Right hindlimb (tissue), 1 donor: ENCODE measurements at places on chromosomes 1 and 21.
A peak's percentile ranks its signal among the peaks of the same experiment; 100 is the strongest.

- no peak for DNase-seq
Measured at GRCh38 chr1:42214447-42214871, 49.9 kb upstream of the GUCA2A start.

DNA sequence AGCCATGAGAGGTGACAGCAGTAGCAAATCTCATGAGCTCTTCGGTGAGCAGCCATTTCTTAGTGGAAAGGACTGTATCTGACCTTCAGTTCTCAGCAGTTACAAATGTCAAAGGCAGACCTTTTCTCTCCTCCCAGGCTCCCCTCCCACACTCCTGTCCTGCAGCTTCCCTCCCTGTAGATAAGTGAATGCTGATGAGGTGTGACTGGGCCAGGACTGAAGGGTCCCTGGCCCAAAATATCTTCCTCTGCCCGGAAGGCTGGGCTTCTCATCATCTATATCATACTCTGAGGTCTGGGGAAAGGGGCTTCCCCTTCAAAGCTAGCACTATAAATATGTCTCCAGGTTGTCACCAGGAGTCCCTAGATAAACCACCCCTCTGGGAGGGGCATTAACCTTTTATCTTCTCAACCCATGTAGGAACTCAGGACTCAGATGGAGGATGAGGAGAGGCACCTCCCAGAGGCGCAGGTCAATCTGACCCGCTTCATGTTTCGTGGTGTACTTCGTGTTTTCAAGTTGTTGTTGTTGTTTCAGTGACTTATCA lies 3.6 kb upstream of the ADAMTSL4 start:
- DNase-seq: no peak

GRCh38 chr1:222466150-222466865 lies 81.6 kb downstream of the HHIPL2 start:
- DNase-seq: no peak

GRCh38 chr1:153566414-153567371 lies 1.0 kb upstream of the S100A2 start:
- DNase-seq: peak; percentile 93

DNA sequence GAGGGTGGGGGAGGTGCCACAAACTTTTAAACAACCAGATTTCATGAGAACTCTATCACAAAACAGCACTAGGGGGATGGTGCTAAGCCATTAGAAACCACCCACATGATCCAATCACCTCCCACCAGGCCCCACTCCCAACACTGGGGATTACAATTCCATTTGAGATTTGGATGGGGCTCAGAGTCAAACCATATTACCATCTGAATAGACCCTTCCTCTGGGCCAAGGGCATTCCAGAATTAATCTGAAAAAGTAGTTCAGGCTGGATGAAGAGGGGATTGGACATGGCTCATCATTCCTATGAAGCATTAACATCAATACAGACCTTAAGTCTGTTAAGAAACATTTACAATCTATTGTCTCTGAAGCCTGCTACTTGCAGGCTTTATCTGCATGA lies 149.9 kb upstream of the DNAH14 start:
- no peak for DNase-seq

- DNase-seq: no peak
Measured at GRCh38 chr21:34802180-34802899, 133.5 kb downstream of the CLIC6 start.

DNA sequence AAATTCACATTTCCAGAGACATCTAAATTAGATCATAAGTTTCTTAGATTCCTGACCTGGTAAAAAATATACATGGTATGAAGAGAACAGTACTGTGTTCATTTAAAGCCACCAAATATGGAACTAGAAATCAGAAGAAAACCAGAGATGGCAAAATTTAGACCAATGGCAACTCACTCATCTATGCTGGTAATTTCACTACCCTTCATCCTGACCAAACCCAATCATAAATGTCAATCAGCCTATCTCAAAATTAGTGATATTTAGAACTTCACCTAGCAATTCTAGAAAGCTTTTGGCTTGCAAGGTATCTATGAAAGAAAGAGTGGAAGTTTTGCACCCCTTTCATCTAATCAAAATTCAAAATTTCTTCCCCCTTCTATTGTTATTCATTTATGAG lies 107.7 kb downstream of the NIBAN1 start:
- DNase-seq: no peak

DNA sequence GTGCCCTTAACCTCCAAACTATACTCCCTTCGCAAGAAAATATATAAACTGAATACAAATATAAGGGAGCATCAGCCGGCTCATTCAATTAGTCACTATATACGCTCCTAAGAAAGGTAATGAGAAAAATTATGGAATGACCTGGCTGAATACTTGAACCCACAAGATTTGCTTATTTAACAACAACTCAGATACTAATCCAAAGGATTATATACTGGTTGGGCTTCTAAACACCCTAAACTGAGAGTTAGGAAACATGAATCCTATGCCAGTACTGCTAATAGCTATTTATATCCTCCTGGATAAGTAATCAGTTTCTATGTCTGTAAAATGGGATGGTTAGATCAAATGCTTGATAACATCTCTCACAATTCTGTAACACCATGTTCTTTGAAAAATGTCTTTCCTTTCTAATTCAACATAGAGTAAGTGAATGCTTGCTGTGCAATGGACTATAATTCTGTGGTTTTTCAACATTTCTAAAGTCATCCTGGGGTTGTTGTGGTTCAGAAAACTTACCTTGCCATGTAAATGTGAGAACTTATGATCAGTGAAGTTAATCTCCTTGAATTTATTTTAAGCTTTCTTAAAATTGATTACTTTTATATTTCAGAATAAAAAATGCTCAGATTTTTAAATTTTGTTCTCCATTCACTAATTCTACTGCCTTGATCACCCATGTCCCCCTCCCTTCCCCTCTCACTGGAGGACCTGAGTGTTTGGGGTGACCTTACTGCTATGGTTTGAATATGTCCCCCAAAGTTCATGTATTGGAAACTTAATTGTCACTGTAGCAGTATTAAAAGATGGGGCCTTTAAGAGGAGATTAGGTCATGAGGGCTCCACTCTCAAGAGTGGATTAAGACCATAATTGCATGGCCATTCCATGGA lies 14.5 kb downstream of the DUSP10 start:
- DNase-seq: no peak

DNA sequence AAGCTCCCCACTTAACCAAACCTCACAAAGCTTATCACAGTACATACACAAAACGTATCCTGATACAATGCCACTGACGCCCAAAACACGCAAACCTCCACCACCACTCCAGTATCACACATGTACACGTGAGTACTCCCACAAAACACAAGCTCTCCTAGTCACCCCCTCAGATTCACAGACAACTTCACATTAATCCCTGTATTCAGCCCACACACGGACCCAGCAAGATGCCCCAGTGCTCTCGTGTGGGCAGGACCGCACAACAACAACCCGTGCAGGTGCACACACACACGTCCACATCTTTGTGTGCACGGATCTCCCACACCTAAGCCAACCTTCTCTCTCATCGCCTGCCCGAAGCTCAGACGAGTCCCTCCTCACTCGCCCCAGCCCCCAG lies 17.6 kb downstream of the PADI1 start:
- DNase-seq: no peak

GRCh38 chr1:30034627-30035521 lies 688.5 kb downstream of the MATN1 start:
- no peak for DNase-seq

DNA sequence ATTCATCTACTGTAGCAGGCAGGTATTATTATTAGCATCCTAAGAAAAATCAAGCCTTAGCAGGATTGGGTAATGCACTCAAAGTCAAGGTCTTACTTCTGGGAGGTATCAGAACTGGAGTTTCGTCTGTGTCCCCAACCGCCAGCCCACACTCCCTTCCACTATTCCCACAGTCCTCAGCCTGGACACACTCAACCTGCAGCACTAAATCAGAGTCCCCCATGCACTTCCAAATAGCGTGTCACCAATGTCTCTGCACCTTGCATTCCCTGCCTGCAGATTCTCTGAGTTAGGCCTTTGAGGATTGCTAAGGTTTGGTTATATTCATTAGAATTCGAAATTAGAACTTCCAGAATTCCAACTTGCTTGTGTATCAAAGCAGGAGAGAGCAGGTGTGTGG lies 3.9 kb downstream of the LYPD8 start:
- no peak for DNase-seq

DNA sequence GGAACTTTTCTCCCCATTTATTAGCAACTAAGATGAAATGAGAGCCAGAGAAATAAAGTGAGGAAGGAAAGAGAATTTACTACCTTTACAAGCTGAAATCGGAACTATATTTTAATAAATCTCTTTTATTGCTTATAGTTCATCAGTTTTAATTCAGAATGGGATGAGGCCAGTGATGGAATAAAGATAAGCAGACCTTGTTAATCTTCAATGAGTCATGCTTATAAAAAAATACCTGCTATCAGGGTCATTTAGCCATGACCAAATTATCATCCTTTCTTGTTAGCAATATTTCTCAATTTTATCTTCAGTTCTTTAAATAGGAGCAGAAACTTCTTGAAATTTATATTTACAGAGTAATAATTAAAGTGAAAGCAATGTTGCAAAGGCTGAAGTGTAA lies 26.1 kb downstream of the RGS4 start:
- DNase-seq: no peak

GRCh38 chr21:39681845-39682244 lies 63.1 kb upstream of the IGSF5 start:
- DNase-seq: no peak

GRCh38 chr1:116910379-116911187 lies 867 bp downstream of the PTGFRN start:
- DNase-seq: peak; percentile 72

DNA sequence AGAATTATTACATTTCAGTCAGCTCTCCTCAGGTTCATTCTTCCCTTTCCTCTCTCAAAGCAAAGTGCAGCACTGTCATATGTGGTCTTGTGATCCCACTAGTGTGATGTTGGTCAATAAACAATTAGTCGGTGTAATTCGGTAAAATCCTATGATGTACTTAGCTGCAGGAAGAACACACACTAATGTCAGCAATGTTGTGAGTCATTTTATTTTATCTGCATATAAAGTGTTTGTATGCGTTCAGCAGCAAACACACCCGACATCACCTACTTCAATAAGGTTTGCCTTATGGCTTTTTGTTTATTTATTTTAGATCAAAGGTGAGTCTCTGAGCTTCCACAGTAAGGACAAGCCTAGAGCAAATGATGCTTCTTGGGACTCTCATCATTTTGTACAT lies 47.8 kb downstream of the PTPN14 start:
- DNase-seq: no peak

DNA sequence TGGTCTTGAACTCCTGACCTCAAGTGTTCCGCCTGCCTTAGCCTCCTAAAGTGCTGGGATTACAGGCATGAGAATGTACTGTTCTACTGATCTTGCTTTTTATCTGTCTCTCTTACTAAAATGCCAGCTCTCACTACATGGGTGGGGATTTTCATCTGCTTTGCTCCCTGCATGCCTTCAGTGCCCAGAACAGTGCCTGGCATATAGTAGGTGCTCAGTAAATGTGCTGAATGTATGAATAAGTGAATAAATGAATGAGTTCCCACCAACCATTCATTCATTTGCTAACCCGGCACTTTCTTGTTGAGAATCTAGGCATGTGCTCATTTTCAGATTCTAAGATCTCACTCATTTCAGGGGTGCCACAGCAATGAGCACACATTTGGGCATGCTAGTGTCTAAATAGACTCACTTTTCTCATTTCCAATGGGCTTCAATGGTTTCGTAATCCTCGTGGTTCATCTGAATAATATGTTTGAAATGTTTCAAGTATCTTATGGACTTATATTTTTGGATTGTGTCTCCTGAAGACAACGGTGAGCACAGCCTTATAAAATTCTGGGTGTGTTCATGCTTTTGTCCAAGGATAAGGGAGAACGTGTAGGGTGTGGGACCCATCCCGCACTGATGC lies 7.6 kb downstream of the DHRS3 start:
- no peak for DNase-seq

DNA sequence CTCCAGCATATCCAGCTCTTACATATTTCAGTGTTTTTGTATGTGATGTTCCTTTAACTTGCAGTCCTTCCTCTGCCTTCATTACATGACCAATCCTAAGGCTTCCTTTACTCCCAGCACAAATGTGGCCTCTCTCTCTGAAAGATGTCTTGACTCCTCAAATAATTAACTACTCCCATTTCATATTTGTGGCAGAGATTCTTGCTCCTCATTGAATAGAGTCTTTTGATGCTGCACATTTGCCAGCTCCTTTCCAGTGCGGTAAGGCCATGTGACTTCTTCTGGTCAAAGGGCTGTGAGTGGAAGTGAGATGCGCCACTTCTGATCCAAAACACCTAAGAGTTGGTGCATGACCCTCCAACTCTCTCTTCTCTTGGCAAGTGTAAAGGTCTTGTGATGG lies 19.1 kb upstream of the LAMC1 start:
- DNase-seq: no peak

DNA sequence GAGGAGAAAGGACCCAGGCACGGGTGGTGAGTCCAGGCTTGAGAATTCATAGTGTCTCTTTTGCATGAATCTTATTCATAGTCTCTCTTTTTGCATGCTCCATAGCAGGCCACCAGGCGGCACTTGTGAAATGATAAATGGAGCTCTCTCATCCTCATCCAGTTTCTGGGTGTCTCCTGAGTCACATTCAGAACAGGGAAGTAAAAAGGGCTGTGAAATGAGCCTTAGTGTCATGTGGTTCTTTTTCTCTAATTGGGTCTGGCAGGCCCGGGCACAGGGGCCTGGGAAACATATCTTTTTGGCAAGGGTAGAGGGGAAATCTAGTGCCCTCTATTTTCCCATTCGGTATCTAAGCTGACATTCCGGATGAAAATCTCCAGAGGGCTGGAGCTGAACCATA lies 19.1 kb upstream of the NCF2 start:
- DNase-seq: peak; percentile 58

GRCh38 chr1:108560189-108560873 lies 431 bp downstream of the EEIG2 start:
- peak; percentile 53 for DNase-seq

- DNase-seq: no peak
Measured at GRCh38 chr1:67105508-67105907, 29.3 kb downstream of the C1orf141 start.

DNA sequence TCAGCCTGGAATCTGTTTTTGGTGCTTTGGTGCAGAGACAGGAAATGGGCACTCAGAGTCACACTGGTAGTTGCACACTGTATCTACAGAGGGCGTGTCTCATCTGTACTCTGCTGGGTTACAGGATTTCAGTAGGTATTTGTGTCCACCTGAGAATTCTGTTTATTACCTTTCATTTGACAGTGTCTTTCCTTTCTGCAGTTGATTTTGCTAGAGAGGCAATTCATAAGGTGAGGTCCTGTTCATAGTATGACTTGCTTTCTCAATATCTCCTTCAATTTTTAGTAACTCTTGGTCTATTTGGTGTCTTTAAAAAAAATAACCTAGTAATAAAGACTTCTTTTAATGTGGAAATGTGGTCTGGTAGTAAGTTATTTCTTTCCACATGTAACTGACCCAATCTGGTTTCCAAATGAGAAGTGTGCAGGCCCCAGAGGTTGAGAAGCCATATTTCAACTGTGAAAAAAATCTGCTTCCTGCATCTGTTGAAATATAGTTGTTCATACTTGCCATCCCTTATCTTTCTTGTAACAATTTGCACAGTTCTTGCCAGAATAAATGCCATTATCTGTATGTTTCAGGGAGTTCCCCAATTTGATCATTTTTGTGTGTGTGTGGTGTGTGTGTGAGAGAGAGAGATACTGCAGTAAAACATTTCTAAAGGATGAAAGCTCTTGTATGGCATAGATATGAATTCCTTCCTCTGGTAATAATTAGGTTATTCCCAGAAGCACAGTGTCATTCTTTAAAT lies 78.4 kb upstream of the DNAJC6 start:
- DNase-seq: no peak

- no peak for DNase-seq
Measured at GRCh38 chr1:192703283-192704206, 67.6 kb downstream of the RGS13 start.

GRCh38 chr1:102852613-102853012 lies 255.7 kb downstream of the COL11A1 start:
- DNase-seq: peak; percentile 74
